GM04504 (cell line): ENCODE measurements at places on chromosomes 7 and 10.

DNA sequence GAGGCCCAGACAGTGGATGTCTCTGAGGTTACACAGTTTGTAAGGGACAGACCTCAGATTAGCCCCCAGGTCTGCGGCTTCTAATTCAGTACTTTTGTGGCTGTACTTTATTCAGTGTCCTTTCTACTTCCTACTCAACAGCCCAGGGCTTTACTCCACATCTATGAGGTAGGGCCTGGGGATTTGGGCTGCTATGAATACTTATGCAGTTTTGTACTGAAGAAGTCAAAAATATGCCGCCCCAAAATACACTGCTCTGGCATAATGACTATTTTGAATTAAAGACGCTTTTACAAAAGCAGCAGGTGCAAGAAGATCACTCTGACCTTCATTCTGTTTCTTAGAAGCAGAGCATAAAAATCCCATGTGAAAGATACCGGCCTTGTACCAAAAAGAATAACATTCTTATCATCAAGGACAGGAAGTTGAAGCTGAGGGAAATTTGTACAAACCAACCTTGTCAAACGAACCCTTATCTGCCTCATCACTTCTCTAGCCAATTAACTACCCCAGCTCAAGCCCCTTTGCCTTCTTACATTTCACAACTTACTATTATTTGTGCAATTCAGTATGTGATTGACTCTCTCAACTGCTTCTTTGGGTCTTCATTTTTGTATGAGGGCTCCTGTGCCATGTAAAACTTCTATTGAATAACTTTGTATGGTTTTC lies 26.1 kb upstream of the TRUB1 start:
- DNase-seq, result no peak

GRCh38 chr10:51007781-51008180 lies 66.5 kb upstream of the PRKG1 start:
- DNase-seq, result no peak

DNA sequence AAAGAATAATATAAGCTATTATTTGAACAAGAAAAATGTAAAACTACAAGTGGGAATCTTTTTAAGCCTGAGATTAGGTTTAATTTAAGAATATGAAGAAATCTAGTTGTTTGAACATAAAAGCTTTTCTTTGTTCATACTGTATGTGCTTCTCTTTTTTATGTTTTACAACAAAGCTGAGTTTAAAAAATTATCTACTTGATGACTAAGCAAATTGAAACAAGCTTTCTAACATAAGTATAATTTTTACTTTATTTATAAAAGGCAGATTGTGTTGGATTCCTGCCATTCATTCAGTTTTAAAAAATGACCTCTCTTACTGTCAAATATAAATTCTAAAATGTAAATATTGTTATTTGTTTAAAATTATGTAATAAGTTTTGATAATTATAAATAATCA lies 958.2 kb downstream of the DNAJB9 start:
- no peak for DNase-seq

GRCh38 chr10:96420228-96421009 lies 61.6 kb upstream of the OPALIN start:
- DNase-seq, result no peak

- no peak for DNase-seq
Observed at GRCh38 chr10:76353237-76353851, 921.9 kb downstream of the LRMDA start.

- DNase-seq, result no peak
Observed at GRCh38 chr10:79187121-79187940, 118.6 kb downstream of the ZMIZ1 start.
